ENCODE measurements at places on chromosomes 16 and 17.

GRCh38 chr16:1258906-1259759 lies 3.3 kb downstream of the TPSD1 start:
- no peak for DNase-seq

DNA sequence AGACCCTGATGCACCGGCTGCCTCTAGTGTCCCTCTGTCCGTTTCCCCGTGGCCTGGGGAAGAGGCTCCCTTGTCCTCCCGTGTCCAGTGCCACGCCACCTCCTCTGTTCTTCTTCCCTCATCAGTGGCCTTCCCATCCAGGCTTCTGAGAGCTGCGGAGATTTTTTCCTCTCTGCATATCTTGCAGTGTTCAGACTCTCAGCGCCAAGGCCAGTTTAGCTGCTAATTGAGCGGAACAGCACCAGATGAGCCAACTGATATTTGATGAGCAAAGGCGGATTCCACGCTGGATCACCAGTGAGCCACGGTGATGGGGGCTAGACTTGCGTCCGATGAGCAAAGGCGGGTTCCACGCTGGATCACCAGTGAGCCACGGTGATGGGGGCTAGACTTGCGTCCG lies 257.6 kb downstream of the FOXL1 start:
- DNase-seq, result no peak

DNA sequence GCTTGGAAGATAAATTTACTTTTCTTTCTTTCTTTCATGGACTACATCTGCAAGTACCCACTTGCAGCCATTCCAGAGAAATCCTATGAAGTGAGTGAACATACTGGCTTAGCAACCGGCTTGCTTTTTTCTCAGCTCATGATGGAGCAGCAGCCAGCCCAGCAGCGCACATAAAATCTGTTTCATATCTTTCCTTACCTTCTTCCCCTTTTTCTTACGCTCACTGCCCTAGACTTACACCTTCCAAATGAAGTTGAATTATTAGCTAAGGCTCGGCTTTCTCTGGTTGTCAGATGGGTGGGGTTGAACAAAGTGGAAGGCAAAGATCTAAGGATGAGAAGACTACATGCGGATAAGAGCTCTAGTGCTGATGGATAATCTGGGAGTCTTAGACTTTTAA lies 13.9 kb upstream of the ABCA8 start:
- no peak for DNase-seq

DNA sequence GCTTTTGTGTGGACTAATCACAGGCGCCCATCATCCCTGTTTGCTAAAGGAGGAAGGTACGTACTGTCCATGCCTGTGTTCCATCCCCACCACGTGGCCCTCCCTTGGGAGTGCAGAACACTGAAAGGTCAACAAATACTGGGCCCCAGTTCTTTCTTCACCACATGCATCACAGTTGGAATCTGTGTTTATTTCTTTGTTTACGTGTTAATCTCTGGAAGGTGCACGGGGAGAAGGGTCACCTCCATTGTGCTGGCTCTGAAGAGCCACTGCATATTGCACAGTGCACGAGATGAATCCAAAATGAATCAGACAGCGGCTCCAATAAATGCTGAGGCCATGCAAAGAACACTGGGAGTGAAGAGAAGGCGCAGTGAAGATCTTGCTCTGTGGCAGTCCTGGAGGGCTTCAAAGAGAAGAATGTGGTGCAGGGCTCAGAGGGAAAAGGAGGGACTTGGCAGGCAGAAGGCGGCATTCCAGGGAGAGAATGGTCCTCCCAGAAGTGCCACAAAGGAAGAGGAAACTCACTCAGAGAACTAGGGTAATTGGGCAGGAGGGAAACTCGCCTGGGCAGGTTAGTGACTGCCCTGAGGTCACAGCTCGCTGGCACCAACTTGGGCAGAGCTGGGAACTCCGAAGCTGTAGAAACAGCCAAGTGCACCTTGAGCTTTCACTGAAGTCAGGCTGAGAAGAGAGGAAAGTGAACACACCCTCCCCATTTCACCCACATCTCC lies 3.7 kb downstream of the RPH3AL start:
- DNase-seq, result peak; percentile 47

GRCh38 chr16:8962393-8963009 lies 1.2 kb downstream of the USP7 start:
- DNase-seq, result no peak

GRCh38 chr16:83134638-83135037 lies 507.9 kb downstream of the CDH13 start:
- DNase-seq, result no peak

DNA sequence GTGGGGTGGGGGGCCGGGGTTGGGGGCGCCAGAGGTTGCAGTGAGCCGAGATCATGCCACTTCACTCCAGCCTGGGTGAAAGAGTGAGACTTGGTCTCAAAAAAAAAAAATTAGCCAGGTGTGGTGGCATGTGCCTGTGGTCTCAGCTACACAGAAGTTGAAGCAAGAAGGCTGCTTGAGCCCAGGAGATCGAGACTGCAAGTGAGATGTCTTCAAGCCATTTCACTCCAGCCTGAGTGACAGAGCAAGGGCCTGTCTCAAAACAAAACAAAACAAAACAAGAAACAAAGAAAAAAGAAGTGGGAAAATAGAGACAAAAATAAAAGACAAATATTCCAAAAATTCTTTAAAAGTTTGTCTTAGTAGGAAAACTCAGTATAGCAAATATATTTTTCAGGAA lies 135.1 kb upstream of the CORO6 start:
- DNase-seq, result no peak

DNA sequence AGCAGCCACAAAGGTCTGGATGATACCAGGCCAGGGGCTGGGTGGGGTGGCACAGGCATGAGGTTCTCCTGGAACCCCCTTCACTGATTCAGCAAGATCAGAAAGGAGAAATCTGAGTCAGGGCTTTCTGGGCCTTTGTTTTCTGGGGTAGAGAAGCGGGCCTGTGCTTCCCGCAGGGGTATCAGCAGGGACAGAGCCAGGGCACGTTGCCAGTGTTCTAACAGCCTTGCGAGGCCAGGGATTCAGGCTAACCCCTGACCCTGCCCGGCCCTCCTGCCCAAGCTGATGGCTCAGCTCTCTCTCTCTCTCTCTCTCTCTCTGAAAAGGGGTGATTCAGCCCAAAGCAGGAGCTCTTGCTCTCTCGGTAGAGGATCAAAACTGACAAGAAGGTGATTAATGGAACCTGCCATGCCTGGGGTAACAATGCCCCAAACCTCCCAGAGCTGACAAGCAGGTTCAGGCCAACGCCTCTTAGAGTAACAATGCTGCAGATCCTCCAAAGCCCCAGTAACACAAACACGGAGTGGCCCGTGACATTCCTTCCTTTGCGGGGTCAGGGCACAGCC lies 2.0 kb upstream of the KRT13 start:
- DNase-seq, result no peak

DNA sequence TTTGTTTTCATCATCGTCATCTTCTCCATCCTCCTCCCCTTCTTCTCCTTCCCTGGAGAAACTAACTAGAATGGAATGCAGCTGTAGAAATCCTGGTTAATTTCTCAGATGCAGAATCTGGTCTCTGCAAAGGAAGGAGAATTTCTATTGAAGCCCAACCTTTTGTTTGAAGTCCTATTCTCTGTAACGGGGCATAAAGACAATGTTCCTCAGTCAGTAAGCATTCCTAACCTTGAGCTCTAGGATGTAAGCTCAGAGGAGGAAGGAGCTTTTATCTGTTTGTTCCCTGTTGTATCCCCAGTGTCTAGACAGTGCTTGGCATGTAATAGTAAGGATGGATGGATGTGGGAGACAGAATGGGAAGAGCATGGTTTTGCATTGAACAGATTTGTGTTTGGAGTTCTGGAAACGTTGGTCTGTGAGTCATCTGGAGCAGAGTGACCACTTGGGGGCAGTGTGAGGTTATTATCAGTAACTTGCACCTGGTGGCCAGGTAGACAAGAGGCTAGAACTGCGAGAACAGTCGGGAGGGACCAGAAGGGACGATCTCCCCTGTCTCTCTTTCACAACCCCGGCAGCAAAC lies 363.7 kb downstream of the SNX29 start:
- DNase-seq, result peak; percentile 78

DNA sequence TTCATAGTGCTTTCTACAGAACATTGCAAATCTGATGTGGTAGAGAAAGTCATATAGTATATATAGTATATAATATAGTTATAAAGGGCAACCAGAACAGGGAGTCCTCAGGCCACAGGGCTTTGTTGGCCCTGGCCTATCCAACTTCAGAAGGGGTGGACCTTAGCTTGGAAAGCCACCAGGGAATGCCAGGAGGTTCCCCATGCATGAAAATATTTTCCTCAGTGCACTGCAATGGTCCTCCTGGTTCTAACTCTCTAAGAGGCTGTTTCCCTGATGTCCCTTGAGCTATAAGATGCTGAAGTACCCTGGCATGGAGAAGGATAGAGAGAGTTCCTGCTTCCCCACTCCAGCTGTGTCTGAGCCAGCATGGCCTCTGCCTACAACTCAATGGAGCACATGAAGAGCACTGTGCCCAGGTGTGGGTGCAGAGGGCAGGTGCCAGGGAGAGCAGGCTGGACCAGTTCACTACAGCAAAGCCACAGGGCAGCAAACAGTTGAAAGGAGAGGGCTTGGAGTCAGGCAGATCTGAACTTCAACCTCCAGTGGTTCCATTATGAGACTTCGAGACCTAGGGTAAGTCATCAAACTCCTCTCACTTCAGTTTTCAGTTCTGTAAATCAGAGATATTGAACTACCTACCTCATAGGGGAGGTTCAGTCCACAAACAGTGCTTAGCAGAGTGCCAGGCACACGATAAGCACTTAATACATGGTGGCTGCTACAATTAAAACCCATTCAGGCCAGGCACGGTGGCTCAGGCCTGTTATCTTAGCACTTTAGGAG lies 183.1 kb downstream of the SALL1 start:
- no peak for DNase-seq

DNA sequence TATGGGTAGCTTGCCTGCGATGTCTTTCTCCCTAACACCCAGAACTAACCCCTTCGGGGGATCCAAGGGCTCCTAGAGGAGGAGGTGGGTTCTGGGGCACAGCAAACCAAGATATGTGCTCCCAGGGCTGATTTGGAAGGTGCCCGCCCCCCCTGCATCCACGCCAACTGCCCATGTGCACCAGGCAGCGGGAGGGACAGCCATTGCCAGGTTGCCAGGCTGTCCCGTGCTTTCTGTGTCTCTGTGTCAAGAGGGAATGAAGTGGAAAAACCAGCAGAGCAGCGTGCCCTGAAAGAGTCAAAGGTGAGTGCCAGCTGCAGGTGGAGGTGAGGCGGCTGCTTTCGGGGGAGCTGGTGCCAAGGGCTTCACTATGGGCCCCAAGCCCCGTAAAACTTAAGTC lies 6.4 kb downstream of the TEKT5 start:
- no peak for DNase-seq

- no peak for DNase-seq
Observed at GRCh38 chr16:3793161-3793576, 75.8 kb upstream of the TRAP1 start.

DNA sequence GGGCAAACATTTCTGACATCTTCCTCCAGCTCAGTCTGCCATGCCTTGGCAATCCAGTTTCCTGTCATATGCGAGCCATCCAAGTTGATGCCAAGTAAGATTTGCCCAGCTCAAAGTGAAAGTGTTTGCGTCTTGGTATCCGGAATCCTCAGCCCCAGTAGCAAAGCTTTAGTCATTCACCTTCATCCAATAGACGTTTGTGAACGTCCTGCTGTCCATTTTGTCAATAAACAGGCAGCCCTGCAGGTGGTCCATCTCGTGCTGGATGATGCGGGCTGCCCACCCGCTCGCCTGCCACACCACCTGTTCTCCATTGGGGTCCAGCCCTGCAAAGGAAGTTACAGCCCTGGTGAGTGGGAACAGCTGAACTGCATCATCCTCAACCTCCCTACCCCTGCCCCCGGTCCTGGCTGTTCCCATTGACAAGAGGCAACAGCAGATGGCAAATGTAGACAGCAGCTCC lies 1.5 kb downstream of the PDF start:
- DNase-seq, result no peak

DNA sequence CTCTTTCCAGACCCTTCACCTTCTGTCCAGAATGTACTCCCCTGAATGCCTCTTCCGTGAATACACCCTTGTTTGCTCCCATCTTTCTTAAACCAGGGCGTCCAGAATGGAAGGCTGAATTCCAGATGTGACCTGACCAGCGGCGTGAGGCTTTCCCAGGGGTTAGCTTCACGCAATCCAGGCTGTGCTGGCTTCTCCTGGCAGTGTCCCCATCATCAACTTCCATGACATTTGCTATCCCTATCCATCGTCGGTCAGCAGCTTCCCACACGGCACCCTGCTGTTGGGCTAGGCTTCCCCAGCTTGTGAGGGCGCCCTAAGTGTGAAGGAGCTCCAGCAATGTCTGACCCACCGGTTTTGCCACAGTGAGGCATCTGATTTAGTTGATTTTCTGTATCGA lies 339.8 kb upstream of the TNRC6C start:
- DNase-seq, result no peak

DNA sequence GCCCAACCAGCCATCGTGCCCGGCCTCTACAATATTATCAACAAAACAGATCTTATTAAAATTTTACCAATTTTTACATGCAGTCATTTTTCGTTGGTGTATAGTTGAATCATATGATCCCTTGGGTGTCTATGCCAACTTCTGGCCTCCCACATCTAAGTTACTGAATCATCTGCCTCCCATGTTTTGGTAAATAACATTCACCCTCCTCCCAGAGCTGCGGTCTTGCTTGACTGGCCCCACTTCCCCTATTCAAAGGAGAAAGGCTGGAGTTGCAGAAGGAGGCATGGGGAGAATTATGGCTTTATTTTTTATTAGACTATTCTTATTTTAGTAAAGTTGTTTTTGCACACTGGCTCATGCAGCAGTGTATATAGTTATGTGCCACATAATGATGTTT lies 18.5 kb upstream of the CCL23 start:
- DNase-seq, result no peak

DNA sequence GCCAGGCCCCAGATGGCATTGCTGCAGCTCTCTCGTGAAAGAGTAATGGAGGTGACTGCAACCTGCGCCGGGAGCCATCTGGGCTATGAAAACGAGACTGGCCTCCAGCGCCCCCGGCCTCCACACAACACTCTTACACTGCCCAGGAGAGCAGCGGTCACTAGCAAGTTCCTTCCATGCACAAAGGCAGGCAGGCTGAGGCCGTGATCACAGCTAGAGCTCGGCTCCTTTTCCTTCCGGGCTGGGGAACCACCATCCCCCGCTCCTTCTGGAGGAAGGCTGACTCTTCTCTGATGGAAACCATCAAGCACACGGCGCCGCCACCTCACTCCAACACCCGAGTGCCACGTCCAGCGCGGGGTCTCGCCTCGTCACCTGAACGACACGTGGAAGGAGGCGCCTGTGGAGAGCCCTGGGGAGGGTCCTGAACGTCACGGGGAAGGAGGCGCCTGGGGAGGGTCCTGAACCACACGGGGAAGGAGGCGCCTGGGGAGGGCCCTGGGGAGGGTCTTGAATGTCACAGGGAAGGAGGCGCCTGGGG lies 61.9 kb downstream of the KLHDC4 start:
- peak; percentile 52 for DNase-seq

- no peak for DNase-seq
Observed at GRCh38 chr16:72409423-72409822, 237.5 kb upstream of the PMFBP1 start.

- no peak for DNase-seq
Observed at GRCh38 chr17:76085731-76086366, 6.9 kb downstream of the ZACN start.

GRCh38 chr16:83315271-83315670 lies 492.5 kb upstream of the HSBP1 start:
- DNase-seq, result no peak

- DNase-seq, result no peak
Observed at GRCh38 chr16:14354561-14355351, 275.3 kb downstream of the PARN start.
